ENCODE measurements at places on chromosomes 5 and 9. TPM values are rescaled to one million over a fixed set of nuclear protein-coding genes. Genes with fewer than 3 reads are reported as not detected.

DNA sequence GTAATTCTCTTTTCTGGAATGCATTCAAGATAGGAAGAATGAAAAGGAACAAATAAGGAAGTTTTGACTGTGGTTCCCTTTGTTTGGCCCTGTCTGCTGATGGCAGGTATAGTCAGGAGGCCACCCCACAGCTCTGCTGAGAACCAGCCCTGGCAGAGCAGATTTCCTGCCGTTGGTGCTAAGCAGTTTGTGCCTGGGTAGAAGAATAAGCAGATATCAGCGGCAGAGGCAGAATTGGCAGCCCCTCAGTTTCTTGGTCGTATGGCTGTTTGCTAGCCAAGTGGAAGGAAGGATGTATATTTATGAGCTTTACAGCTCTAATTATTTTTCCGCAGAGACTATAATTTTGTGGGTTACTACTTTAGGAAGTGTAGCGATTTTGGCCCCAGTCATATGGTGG, 310.2 kb upstream of the RFX3 start:
- no peak for DNase-seq

DNA sequence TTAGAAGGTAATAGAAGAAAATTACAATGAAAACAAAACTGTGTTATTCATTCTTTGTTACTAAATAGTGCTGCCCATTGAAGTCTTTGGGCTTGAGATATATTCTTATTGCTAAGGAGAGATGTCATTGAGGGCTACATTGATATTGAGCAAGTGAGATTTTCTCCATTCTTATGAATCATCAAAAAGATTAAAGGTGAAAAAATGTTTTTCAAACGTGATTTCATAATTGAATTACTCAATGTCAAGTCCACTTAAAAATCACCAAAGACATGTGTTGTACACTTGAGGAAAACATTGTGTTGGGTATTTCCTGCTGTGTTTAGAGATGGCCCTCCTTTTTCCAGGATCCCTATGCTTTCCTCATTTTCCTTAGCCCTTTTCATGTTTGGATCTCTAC, 448.1 kb downstream of the NFIB start:
- DNase-seq, result no peak

DNA sequence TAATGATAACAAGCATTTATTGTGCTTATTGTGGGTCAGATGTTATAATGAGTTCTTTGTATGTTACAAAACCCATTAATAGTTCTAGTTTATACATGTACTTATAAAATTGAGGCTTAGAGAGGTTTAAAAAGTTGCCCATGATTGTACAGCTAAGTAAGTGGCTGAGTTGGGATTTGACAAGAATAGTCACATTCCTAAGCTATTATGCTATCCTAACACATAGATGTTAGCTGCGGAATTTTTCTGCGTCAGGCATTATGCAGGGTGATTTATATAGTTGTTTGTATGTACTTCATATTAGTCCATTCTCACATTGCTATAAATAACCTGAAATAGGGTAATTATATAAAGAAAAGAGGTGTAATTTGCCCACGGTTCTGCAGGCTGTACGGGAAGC, 12.5 kb downstream of the COMMD10 start:
- no peak for DNase-seq

DNA sequence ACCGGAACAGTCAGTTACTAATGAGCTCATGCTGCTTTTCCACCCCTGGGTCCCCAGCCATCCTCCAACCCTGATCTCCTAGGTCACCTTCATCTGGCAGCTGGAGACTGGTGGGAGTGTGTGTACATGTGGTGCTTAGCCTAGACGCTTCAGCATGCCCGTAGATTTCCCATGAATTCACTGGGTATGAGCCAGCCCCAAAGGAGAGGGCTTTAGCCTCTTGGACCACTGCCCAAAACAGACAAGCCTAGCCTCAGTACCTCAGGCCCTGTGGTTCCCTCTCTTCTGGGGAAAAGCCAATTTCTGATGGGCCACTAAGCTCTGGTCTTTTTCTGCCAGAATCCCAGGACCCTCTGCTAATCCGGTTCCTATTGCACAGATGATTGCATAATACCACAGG, 48.0 kb upstream of the ASTN2 start:
- no peak for DNase-seq

DNA sequence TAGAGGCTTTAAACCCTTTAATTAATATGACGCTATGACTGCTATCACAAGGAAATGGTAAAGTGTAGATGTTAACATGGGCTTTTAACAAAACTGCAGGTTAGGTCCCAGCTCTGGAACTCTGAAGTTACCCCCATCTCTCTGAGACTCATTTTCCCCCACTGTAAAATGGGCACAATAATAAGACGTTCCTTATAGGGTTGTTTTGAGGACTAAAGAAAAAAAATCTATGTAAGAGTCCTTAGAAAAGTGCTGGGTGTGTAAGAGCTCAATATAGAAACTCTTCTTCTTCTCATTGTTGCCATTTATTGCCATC, 45.8 kb upstream of the STK32A start:
- no peak for DNase-seq

- DNase-seq, result no peak
Measured at GRCh38 chr5:1874771-1875220, 7.9 kb downstream of the IRX4 start.

Gene C9orf50
- total RNA-seq, result not detected

Gene RNF145
- total RNA-seq, result 18.3 TPM

Gene CRHBP
- total RNA-seq, result not detected

Gene VLDLR
- total RNA-seq, result 7.8 TPM

Measured in H4 (cell line).